Effector memory CD4-positive, alpha-beta T cell (primary cell): ENCODE measurements at places on chromosomes 7 and 10.

DNA sequence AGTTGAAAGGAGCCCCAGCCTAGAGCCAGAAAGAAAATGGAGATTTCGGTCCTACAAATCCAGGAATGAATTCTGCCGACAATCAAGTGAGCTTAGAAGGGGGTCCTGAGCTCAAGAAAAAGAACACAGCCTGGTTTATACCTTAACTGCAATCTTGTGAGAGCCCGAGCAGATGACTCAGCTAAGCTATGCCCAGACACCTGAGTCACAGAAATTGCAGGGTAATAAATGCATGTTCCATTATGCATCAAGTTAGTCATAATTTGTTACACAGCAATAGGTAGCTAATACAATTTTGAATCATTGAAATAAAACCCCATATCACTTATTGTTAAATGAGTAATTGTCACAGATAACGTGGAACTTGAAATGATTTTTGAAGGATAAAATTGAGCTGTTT, 111.8 kb upstream of the FOXP2 start:
- no peak for DNase-seq

DNA sequence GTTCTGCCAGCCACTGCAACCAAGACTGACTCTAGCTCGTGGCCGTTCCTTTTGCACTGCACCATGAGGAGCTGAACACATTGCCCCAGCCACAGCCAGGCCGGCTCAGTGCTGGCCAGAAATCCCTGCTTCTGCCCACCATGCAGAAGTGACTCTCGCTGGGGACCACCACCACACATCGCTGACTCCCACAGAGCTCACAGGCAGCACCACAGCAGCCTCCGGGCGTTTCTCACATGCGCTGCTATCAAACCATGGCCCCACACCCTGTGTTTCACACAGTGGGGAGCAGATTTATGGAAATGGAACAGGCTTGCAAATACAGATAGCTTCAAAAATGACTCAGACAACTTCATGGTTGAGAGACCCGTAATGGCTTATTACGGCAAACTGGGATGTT, 15.4 kb upstream of the SDK1 start:
- no peak for DNase-seq

- DNase-seq = no peak
Measured at GRCh38 chr7:151431281-151431767, 8.6 kb downstream of the CRYGN start.

- no peak for DNase-seq
Measured at GRCh38 chr7:134029743-134030142, 97.4 kb upstream of the LRGUK start.

GRCh38 chr10:21602313-21602712, 68.3 kb downstream of the MLLT10 start:
- no peak for DNase-seq

DNA sequence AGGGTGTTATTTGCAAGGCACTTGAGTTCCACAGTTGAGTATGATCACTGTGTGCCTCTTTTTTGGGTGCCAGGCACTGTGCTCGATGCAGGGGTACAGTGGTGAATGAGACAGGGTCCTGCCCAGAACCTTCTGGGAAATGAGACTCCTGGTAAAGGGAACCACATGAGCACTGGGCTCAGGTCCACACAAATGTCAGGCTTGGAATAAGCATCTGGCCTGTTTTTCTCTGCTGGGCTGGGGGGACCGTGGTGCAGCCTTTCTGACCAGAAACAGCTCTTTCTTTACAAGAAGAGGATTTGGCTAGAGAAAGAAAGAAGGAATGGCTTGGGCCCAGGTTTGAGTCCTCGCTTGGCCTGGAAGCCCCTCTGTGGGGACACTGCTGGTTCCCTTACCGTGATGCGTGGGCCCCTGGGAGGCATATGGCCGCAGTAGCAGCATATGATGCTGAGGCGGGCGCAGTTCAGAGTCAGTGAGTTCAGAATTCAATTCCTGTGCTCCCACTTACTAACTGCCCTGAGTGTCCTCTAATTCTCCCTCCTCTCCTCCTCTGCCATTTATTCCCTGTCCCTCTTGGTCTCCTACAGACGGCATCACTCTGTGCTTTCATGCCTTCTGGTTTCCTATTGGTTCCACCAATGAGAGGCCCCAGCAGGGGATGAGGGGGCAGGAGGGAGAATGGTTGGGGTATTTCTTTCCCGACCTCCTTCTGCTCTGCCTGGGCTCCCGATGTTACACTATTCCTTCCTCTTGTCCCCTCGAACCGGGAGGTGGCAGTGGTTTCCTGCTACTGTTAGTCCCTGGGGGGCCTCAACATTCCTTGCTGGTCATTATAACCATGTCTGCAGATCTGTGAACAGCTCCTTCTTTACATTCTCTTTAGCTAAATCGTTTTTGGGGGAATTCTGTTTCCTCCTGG, 9.6 kb upstream of the KCP start:
- DNase-seq = no peak
